ENCODE measurements at places on chromosomes 1 and 21.

GRCh38 chr21:43811262-43812105, 22.1 kb downstream of the RRP1 start:
- no peak for DNase-seq

DNA sequence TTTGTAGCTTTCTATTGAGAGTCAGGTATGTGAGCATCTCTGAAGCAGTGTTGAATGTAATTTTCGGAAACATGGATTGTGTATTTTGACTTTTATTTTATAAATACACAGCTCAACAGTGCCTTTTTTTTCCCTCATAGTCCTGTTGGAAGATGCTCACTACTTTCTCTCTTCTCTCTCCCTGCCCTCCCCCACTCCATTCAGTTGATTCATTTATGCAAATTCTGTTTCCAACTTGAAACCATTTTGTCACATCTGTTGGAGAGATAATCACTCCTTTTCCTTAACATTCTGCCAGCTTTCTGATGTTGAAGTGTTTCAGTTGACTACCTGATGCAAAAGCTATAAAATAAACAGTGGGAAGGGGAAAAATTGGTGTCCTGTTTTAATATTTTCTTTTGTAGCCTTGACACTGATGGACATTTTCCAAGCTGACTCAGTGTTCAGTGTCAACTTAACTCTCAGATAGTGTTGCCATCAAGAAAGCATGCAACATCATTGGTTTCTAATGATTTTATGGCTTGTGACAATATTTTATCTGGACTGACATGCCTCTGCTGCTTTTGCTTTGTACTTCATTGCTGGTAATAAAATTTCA, 194.5 kb downstream of the HS2ST1 start:
- no peak for DNase-seq

GRCh38 chr1:106458866-106459265, 597.6 kb upstream of the PRMT6 start:
- DNase-seq, result no peak

DNA sequence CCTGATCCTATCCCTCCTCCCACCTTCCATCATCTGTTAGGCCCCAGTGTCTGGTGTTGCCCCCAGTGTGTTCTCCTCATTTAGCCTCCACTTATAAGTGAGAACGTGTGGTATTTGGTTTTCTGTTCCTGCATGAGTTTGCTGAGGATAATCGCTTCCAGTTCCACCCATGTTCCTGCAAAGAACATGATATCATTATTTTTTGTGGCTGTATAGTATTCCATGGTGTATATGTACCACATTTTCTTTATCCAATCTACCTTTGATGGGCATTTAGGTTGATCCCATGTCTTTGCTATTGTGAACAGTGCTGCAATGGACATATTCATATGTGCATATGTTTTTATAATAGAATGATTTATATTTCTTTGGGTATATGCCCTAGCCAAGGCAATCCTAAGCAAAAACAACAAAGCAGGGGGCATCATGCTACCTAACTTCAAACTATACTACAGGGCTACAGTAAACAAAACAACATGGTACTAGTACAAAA, 142.9 kb downstream of the TNFSF18 start:
- DNase-seq, result no peak

- DNase-seq, result no peak
Measured at GRCh38 chr1:99772809-99773208, 6.4 kb upstream of the FRRS1 start.

- DNase-seq, result no peak
Measured at GRCh38 chr1:191368891-191369654, 789.2 kb upstream of the RGS18 start.

DNA sequence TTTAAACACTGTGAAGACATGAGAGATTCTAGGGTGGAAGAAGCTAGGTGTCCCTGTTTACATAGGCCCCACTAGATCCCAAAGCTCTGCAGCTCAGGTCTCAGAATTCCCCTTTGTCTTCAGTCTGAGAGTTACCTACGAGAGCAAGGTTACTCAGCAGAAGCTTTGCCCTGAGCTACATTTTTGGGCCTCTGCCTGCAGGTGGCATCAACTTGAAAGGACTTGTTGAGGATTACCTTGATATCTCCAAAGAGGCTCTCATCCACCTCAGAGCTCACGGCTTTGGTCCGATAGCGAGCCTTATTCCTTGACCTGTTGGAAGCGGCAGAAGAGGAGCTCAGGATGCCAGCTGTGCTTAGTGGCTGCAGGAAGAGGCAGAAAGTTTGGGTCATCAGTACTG, 7.0 kb downstream of the CFAP45 start:
- no peak for DNase-seq

DNA sequence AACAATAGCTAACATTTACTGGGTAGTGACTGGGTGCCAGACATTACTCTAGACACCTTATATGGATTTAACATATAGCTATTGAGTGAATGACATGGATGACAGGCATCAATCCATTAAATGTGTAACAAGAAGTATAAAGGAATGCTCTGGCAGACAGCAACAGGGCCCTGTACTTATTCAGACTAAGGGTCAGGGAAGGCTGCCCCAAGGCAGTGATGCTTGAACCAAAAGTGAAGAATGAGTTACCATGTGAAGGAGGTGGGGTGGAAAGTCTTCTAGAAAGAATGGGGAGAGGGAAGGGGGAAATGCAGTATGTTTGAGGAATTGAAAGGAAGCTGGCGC, 8.3 kb upstream of the PTPRF start:
- DNase-seq, result no peak

- DNase-seq, result no peak
Measured at GRCh38 chr1:203458078-203458477, 17.5 kb upstream of the PRELP start.

DNA sequence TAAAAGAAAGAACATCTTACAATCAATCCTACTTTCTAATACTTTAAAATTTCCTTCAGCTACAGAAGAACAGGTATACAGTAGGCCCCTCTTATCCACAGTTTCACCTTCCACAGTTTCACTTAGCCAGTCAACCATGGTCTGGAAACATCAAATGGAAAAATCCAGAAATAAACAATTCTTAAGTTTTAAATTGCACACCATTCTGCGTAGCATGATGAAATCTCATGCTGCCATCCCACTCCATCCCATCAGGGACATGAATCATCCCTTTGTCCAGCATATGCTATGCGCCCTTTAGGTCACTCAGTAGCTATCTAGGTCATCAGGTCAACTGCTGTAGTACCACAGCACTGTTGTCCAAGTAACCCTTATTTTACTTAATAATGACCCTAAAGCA, 67.7 kb downstream of the HSF2BP start:
- no peak for DNase-seq

DNA sequence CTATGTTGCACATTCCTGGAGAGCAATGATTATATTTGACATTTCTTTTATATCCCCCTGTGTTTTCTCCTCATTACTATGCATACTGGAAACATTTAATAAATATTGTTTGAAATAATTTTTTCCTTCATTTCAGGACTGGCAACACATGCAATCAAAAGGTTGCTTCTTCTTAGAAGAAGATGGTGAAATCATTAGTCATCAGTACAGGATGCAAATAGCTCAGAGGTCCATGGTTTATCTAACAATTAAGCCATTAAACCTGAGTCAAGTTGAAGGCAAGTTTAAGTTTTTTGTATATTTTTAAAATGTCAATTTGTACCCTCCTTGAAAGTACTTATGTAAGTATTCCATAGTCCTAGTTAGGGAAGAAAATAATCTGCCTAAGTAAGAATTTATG, 22.5 kb downstream of the EFCAB7 start:
- DNase-seq, result no peak

DNA sequence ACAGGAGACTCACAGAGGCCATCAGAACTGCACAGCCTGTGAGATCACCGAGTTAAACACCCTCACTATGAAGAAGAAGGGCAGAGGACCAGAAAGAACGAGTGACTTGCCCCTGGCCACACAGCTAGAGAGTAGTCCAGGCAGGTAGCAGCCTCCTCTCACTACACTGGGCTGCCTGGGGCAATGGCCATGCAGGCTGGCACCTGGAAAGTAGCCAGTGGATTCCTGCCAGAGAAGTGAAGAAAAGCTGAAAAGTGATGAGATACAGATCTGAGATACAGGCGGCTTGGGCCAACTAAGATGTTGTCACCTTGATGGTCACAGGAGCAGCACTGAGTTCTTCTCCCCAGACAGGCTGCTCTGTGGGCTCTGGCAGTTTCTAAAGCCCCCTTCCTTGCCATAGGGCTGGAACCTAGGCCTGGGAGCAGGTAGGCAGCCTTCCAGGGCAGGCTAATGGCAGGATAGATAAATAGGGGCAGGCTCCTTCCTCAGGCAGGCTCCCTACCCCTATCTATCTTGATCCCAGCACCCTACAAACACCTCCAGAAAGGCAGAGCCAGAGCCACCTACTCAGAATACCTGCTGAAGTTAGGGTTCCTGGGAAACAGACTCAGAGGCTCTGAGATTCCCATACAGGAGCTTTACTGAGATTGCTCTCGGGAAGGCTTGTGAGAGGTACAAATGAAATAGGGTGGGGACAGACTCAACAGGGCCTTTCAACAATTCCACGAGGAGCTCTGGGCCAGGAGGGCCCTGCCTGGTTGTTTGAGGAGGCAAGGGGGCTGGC, 106.3 kb downstream of the BEND5 start:
- no peak for DNase-seq

GRCh38 chr1:231106347-231106746, 55.5 kb upstream of the TRIM67 start:
- DNase-seq, result no peak

DNA sequence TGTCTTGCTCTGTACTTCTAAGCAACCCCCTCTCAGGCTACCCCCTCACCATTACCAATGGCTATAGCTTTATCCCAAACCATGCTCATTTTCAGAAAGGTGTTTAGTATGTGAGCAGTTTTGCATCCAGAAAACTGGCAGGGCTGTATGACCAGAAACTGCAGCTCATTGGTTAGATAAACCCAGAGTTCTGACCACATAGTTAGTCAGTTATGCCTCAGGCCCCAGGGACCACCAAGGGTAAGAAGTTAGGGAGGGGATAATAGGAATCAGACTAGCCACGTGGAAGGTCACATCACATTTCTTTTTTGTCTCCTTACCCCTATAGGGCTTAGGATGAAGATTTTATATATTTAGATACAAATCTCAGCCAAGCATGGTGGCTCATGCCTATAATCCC, 1.2 kb downstream of the ITGA10 start:
- no peak for DNase-seq

DNA sequence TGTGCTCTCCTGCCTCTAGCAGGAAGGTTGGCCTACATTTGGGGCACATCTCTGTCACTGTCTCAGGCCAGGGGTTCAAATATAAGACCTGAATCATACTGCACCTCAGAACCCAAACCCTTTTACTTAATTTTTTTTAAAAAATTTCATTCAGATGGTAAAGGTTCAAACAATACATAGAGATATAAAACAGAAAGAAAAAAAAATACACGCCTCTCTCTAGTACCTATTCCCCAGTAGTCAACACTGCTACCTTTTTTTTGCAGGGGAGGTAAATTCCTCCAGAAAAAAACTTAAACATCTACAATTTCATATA, 32.9 kb downstream of the MAPKAPK2 start:
- no peak for DNase-seq

DNA sequence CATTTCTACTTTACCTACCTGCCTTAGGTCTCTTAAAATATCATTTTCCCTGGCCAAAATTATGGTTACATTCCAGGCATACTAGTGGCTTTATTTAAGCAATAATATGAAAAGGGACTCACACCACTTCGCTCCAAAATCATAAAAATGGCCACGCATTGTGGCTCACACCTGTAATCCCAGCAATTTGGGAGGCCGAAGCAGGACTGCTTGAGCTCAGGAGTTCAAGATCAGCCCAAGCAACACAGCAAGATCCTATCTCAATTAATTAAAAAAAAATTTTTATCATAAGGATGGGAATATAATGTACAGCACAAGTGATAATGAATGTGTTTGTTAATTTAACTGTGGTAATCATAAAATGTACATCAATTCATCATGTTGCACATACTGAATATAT, 65.4 kb downstream of the ARID4B start:
- no peak for DNase-seq

- DNase-seq, result no peak
Measured at GRCh38 chr1:106926803-106927582, 129.5 kb upstream of the PRMT6 start.

DNA sequence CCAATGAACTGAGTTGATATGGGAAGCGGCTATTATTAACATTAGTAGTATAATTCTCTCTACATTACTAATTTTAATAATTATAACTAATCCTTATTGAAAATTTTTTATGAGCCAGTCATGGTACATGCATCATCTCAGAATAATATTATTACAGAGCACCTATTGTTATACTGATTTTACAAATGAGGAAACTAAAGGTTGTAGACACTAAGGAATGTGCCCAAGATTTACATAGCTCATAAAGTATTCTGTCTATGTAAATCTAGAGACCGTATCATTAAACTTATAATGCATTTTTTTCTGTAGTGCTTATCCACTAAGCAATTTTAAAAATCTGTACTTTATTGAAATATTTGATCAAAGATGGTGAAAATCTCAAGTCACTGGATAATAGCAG, 825.9 kb downstream of the PLA2G4A start:
- no peak for DNase-seq

DNA sequence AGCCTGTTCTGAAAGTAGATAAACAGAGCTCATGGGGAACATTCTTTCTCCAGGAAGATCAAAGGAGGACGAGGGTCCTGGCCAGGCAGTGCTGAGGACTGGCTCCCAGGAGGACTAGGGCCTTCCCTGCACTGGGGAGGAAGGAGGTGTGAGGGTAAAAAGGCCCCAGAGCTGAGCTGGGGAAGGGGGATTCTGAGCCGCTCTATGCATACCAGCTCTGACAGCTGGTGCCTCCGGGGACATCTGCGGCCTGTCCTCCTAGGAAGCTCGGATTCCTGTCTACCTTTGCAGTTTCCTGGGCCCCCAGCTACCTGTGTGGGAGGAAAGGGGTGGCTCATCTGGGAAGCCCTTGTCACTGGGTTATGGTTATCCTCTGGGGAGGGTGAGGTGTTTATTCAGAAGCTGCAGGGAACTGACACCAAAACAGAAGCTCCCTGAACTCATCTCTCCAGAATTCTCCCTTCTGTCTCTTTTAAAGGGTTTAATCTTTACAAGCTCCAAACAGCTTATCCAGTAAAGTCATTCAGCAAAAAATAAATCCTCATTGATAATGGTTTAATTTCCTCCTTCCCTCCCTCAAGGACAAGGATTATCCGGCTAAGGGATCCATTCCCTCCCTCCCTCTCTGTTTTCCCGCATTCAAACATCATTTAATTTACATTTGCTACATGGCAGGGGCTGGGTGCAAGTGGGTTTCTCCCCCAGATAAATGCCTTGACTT, 31.0 kb downstream of the NENF start:
- DNase-seq, result no peak

- no peak for DNase-seq
Measured at GRCh38 chr1:53631622-53632310, 107.2 kb downstream of the GLIS1 start.

- DNase-seq, result peak; percentile 69
Measured at GRCh38 chr1:181089676-181090544, 1.4 kb downstream of the IER5 start.

- DNase-seq, result no peak
Measured at GRCh38 chr1:30360753-30361152, 362.6 kb downstream of the MATN1 start.

GRCh38 chr1:71023515-71023914, 24.1 kb downstream of the PTGER3 start:
- no peak for DNase-seq

- no peak for DNase-seq
Measured at GRCh38 chr1:230743899-230744298, 3.3 kb upstream of the CAPN9 start.

All from T-helper 17 cell (primary cell).